HT1080 (cell line): ENCODE measurements at places on chromosomes 2 and 18.

- DNase-seq = no peak
Measured at GRCh38 chr2:236503100-236503499, 66.5 kb upstream of the ACKR3 start.

GRCh38 chr2:205555566-205556230, 126.6 kb upstream of the NRP2 start:
- no peak for DNase-seq

DNA sequence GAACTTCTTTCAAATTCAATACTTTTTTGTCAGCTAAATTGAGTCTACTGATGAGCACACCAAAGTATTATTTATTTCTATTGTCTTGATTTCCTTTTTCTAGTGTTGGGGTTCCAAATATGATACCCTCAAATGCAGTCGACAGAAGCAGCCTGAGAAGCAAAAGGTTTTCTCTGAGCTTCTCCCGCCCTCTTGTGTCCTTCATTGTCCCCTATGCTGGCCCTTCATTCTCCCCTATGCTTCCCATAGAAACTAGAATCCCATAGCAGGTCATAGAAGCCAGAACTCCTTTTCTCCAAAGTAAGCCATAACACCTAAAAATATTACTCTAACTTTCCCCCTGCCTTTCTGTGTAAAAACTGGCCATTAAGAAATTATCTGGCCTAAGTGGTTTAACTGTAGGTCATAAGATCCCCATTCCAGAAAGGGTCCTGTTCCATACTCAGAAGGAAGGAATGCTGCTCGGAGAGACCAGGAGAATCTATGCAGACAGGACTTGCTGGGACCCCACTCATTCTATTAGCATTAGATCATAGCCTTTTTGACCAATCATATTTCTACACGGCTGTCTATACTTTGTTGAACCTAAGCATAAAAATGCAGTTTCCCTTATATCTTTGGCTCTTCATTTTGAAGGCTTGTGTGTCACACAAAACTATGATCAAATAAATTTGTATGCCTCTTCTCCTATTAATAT, 764.6 kb upstream of the PKDCC start:
- DNase-seq = peak; percentile 43

- DNase-seq = no peak
Measured at GRCh38 chr2:238083919-238084318, 16.2 kb upstream of the ESPNL start.

- DNase-seq = no peak
Measured at GRCh38 chr18:26614374-26614773, 66.0 kb upstream of the KCTD1 start.

DNA sequence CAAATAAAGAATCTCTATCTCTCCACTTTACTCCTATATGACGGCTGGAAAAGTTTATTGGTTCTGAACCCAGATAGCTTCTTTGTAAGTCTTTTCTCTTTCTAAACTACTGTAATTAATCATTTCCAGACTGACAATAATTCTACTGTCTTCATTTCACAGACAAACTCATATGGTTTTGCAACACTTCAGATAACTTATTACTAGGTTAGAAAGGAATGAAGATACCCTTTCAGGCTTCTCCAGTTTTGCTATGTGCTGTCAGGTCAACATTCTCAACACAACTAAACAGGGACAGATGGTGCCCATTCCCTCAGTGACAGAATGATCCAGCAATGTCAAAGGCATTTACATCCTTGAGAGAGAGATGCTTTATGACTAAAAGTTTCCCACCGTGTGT, 198.5 kb upstream of the ITGA4 start:
- DNase-seq = peak; percentile 16

DNA sequence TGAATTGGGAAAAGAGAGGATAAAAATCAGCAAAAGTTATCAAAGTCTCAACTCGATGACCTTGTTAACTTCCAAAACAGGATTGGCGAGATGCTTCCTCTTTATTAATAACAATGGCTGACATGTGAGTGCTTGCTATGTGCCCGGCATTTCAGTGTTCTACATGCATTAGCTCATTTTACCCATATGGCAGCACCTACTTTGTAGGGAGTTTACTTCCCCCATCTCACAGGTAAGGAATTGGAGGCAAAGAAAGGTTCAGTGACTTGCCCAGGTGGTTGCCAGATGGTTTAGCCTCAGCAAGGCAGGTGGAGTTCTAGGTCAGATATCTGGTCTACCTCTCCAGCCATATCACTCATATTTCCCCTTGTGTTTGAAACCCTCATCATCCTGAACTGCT, 12.4 kb downstream of the TFCP2L1 start:
- no peak for DNase-seq

DNA sequence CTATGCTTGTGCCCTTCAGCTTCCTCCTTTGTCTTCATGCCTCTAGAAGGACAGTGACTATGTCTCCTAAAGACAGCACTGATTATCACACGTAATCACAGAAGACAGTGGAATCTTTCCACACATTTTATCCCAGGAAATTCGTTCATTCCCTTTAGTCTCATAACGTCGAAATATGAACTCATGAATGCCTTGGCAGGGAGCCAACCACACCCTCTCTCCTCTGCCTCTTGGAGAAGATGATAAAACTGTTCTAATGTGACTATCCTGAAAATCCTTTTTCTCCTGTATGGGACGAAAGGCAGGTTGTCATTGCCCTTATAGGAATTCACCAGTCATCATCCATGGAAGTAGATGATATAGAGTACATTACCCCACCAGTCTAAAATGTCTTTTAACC, 726.6 kb upstream of the FANCL start:
- DNase-seq = no peak

DNA sequence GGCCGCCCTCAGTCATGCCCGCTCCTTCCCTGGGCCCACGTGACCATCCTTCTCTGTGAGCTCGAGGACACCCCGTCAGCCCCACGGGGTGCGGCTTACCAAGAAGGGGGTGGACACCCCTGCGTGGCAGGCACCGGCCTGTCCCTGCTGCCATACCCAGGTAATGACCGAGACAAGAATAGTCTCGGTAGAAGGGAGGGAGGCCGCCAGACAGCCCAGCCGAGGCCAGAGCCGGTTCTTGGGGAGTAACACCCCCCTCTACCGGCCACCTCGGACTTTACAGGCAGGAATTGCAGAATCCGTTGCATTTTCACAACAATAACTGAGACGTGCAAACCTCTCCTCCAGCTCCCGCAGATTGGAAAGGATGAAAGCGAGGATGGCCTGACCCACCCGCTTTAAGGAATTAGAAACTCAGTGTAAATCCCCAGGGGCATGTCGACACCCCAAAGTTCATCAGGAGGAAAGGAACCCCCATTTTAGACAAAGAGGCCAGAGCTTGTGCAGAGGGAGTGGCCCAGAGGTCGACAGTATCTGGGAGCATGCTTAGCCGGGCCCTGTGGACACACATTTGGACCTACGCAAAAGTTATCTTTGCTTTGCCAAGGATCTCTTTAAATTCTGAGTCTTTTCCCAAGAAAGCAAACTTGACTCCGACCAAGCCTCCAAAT, 60.1 kb upstream of the GLI2 start:
- peak; percentile 51 for DNase-seq

GRCh38 chr2:144467502-144468137, 52.3 kb downstream of the ZEB2 start:
- no peak for DNase-seq

GRCh38 chr2:46269001-46269400, 28.2 kb upstream of the EPAS1 start:
- peak; percentile 46 for DNase-seq

- DNase-seq = no peak
Measured at GRCh38 chr2:26235089-26235488, 9.3 kb downstream of the HADHA start.

DNA sequence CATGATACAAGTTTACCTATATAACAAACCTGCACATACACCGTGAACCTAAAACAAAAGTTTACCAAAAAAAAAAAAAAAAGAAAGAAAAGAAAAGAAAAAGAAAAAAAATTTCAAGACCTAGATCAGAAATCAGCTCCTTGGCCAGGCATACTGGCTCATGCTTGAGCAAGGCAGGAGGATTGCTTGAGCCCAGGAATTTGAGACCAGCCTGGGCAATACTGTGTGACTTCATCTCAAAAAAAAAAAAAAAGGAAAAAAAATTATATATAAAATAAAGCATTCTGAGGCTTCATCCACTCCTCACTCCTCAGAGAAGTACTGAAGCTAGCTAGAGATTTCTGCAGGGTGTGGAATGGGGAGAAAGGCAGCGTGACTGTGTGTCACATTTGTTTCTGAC, 11.8 kb upstream of the PROC start:
- DNase-seq = no peak

GRCh38 chr2:124325667-124326440, 300.8 kb downstream of the CNTNAP5 start:
- DNase-seq = no peak

DNA sequence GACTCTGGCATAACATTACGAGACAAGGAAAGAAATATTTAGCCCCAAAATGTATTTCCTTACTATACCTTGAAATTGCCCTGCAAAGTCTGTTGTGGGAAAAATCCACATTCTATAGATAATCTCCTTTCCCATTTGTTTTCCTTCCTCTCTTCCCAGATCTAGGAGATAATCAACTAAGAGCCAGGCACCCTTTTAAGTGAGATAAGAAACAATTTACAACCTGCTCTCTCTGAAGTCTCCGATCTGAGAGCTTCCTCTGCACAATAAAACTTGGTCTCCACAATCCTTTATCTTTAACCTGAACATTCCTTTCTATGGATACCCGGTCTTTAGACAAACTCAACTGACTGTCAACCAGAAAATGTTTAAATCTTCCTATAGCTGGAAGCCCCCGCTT, 1160.7 kb upstream of the NRXN1 start:
- DNase-seq = no peak
